A549 treated with ZK216348 at 1 μM for 4 hours (cell line): ENCODE measurements at places on chromosomes 12 and 14. TPM values are rescaled to one million over a fixed set of nuclear protein-coding genes. Genes with fewer than 3 reads are reported as not detected.

The KLHL33 gene
- not detected in 5 replicates for total RNA-seq

The TTC6 gene
- total RNA-seq, result 0.33 to 0.49 TPM (median 0.39 TPM) in 4 of 5 replicates, not detected in the other

The AICDA gene
- 0.12 to 0.31 TPM (median 0.22 TPM) in 4 of 5 replicates, not detected in the other for total RNA-seq

The KRT2 gene
- not detected in 5 replicates for total RNA-seq

The HOXC12 gene
- total RNA-seq, result not detected in 5 replicates

The C12orf54 gene
- not detected in 5 replicates for total RNA-seq

The VWF gene
- total RNA-seq, result 0.24 to 0.40 TPM (median 0.26 TPM) in 5 replicates

The LAG3 gene
- 0.79 to 2.2 TPM (median 1.6 TPM) in 5 replicates for total RNA-seq

The PTPRR gene
- 0.18 to 0.57 TPM (median 0.34 TPM) in 4 of 5 replicates, not detected in the other for total RNA-seq
